HFFc6 (cell line): ENCODE measurements at places on chromosomes 1 and 21. TPM values are rescaled to one million over a fixed set of nuclear protein-coding genes. Genes with fewer than 3 reads are reported as not detected.

DNA sequence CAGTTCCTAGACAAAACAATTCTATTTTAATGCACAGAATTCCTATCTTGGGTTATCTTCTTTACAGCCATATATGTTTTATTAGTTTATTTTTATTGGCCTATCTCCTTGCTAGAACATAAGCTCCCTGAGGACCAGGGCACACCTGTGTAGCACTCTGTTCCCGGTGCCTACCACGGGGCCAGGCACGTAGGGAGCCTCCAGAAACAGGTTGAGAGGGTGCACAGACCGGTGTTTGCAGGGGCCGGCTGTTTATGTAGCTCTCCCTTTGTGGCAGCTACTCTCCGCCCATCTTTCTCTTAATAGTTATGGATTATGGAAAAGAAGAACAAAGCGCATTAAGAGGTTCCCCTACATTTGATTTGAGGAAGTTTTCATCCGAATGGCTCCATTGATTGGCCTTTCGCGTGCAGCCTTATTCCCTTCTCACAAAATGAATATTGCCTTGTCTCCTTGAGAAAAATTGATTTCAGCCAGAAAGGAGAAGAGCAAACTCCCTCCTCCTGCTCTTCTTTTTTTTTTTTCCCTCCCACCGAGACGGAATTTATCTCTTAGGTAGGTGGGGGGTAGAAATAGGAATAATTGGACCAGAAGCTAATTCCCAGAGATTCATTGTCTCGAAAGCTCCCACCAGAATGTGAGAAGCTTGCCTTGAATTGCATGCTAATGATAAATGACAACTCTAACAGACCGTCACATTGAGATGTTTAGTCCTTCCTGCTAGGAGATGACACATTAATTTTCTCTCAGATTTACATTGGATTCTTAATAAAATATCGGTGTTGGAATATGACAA is 447.4 kb downstream of the CAMTA1 start:
- no peak for DNase-seq

DNA sequence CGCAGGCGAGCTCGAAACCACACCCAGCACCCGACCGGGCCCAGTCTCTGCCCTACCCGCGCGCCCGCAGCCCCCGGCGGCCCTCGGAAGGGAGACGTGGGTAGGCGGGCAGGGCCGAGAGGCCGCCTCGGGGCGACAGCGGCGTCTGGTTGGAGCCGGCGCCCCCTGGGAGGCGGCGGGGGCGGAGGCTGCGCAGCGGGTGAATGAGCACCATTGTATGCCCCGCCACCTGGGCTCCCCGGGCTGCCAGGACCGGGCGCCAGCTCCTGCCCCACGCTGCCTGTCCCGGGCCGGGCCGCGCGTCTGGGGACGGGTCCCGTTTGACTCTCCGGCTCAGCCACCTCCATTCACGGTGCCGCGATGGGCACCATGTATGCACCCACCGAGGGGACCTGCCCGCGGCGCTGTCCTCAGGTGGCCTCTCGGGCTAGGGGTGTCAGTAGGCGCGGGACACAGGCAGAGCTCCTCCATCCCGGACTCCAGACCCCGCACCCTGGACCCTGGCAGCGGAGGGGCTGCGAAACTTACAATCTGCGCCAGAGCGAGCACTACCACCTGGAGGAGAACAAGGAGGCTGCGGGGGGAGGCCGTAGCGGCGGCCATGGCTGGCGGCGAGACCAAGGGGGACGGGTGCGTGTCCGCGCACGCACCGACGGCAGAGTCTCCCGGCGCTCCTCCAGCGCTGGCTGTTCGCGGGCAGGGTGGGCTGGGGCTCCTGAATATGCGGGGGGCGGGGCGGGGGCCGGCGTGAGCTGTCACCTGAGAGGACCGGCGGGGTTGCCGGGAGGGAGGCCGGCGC is at the start of gene COL9A2:
Gene COL9A2 (minus strand): TSS at position 692 of the 799 bp plus-strand sequence. CDS start 89 bp downstream, at position 603.
- no peak for DNase-seq

GRCh38 chr1:192201303-192201702 is 43.0 kb downstream of the RGS18 start:
- no peak for DNase-seq

Gene COL24A1
- total RNA-seq = 0.74 to 1.3 TPM (median 1.1 TPM) in 3 replicates

DNA sequence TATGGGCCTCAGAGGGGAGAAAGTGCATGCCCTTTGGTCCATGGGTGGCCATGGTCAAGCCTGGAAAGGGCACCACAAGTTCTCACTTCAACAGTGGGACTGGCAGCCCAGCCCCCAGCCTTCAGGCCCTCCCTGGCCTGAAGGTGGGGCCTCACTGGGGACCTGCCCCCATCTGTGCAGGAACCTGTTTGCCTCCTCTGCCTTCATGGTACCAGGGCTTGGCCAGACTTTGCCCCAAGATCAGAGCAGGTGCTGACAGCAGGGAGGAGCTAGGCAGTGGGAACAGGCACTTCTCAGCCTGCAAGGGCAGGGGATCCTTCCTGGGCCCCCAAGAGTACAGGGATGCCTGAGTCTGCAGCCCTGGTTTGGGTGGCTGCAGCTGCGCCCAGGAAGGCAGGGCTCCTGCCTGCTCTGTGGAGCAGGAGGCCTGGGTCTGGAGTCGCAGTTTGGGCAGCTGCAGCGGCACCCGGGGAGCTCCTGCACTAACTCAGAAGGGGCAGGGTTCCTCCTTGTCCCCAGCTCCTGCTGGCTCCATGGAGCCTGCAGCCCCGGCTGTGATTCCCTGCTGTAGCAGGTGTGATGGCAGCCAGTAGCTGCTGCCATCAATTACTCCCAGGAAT is 460.1 kb upstream of the NCAM2 start:
- DNase-seq = no peak

Gene C1orf87
- not detected in 3 replicates for total RNA-seq

GRCh38 chr1:44147582-44147981 is 6.2 kb upstream of the KLF18 start:
- DNase-seq = no peak

DNA sequence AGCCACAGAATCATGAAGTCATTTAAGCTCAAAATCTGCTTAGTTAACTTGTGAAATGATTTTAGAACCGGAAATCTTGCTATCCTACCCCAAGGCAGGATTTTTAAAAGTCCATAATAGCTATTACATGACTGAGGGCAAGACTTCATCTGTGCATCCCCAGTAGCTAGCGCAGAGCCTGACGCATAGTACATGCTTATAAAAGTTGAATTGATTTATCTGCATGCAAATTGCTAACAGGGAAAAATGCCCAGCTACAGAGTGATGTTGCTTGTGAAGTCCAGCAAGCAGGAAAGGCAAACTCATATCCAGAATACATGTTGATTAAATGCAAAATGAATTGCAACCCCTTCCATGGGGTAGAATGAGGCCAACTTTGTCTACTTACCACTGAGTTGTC is 8.1 kb upstream of the MAP1LC3C start:
- DNase-seq = no peak

- peak; percentile 61 for DNase-seq
Measured at GRCh38 chr1:164771619-164772361, 212.8 kb downstream of the PBX1 start.

- DNase-seq = no peak
Measured at GRCh38 chr1:41614818-41615217, 130.3 kb upstream of the EDN2 start.

Gene MAP10
- 0.66 TPM in 1 of 3 replicates, not detected in the others for total RNA-seq

- peak; percentile 69 for DNase-seq
Measured at GRCh38 chr1:193905288-193906085, 719.1 kb upstream of the B3GALT2 start.

Gene C8B
- total RNA-seq = not detected in 3 replicates

GRCh38 chr1:219876798-219877209 is 51.6 kb downstream of the SLC30A10 start:
- DNase-seq = no peak

DNA sequence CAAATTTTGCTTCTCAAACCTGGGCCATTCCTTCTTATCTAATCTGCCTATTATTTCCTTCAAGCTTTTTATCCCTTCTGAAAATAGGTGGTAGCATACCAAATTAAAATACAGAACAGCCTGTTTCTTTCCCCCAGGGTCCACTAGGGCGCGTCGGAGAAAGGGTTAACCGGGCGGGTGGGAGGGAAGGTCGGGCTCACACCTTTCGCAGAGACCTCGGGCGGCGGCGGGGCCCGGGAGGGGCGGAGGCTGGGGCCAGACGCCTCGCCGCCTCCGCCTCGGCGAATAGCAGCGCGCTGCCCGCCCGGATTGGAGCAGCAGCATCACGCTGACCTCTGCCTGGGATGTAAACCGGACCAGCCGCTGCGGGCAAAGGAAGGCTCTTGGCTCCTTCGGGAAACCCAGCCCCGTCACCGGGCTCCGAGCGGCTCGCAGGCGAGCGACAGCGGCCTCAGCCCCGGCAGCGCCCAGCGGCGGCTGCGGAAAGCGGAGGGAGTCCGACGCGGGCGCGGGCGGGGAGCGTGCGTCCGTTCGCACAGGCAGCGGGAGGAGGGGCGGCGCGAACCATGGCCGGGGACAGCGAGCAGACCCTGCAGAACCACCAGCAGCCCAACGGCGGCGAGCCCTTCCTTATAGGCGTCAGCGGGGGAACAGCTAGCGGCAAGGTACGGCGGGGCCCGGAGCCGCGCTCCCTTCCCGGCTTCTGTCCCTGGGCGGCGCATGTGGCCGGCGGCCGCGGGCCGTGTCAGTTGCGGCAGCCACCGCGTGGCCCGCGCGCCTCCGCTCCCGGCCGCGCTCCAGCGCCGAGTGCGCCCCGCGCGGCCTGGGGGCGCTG is at the start of gene UCK2:
Gene UCK2 (plus strand): TSS at position 347 of the 835 bp plus-strand sequence. CDS start 220 bp downstream, at position 567.
- DNase-seq = peak; percentile 78

GRCh38 chr1:198701250-198701649 is 62.4 kb downstream of the PTPRC start:
- DNase-seq = no peak
